Fibroblast of pulmonary artery (primary cell): ENCODE measurements at places on chromosomes 1 and 21.

DNA sequence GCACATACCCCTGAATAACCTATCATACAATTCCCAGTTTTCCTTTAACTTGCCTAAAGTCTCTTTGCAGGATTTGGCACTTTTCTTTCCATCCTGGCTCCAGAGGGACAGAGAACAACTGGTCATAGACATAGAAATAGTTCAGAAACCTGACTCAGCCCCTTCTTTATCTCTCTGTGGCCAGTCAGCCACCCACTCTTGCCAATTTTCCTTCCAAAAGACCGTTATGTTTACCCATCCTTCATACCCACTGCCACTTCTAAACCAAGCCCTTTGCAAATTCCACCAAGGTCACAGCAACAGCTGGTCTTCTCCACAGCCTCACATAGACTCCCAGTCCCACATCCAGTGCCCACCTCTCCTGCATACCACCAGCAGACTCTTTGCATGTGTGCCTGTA lies 127.2 kb upstream of the FGGY start:
- peak; percentile 65 for DNase-seq

DNA sequence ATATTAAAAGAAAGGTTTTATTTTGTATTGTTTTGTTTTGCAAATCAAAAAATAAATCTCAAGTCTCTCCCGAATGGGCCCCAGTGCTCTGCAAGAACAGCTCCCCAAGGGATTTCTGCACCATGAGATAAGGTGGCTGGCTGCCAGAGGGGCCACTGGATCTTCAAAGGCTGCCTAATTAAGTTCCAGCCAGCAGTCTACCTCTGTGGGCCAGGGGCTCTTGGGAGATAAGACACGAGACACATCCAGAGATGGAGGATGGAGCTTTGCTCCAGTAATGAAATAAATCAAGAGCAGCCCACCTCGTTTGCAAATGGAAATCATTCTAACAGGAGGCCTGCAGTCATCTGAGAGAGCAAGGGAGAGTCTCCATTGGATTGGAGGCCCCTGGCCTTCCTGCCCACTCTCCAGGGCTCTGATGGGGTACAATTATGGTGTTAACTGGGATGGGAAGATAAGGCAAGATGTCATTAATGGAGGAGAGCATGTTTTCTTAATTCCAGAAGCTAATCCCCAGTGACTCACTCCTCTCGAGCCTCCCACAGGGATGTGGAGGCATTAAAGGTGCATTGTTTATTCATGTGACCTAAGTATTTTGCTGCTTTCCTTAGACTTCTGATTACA lies 155.2 kb upstream of the KAZN start:
- no peak for DNase-seq

DNA sequence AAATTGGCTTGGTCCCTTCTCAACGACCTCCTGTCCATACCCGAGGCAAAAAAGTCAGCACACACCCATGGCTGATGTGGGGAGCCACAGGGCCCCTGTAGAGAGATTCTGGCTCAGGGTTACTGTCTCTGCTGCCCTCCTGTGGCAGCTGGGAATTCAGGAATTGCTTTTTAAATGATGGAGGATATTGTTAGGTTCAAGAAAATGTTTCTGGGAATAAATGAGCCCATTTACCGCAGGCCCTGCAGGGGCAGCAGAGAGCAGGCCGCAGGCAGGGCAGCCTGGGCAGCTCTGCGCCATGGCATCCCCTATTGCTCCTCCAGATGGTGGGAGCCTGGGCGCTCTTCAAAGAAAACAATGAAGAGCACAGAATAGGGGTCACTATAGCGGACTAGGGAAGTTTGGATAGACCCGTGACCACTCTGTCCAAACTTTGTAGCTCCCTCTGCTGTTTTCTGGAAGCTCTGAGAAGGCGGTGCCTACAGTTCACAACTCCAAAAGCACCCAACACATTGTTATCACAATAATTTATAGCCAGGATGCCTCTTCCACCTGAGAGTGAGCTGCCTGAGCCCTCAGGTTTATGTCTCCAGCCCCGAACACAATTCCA lies 201.1 kb downstream of the BACH1 start:
- peak; percentile 33 for DNase-seq

DNA sequence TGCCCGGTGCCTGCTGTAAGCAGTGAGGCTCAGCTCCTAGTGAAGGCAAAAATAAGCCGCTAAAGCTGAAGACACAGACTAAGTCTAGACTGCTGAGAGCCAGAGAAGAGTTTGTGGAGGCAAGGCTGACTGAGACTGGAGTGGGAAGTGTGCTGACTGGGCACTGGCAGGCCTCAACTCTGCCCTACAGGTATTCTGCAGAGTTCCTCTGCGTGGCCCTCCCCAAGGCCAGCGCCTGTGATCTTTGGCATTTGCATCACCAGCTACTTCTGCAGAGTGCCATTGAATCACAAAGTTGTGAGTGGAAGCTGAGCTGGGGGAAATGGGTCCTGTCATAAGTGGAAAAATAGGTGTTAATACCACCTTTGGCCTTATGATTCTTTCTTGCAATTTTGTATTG lies 905.7 kb downstream of the PLA2G4A start:
- no peak for DNase-seq

DNA sequence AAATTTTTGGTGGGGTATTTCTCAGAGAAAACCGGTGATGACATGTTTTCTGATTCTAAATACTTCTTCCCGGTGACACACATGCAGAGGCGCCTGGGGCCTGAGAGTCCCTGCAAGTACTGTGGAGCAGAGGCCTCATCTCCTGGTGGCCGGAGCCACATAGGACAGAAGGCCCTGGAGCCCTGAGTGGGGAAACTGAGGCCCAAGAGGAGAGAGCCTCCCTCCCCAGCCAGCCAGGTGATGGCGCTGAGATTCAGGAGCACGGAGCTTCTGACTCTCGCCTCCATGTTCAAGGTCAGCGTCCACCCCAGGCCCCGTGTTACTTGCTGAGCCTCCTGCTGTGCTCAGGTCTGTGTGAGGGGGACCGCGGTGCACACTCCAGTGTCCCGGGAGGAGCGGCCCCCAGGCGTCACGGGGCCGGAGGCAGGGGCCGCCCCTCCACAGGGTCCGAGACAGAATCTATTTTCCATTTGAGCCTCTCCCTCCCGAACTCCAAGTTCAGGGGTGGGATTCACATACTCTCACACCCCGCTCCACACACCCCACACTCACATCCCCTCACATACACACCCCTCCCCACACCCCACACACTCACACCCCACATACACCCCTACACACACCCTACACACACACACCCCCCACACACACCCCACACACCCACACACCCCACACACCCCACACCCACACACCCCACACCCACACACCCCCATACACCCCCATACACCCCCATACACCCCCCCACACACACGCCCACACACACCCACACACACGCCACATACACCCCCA lies 43.8 kb downstream of the SLX9 start:
- DNase-seq, result peak; percentile 9

GRCh38 chr1:173190101-173190936 lies 16.8 kb downstream of the TNFSF4 start:
- peak; percentile 90 for DNase-seq

- DNase-seq, result no peak
Measured at GRCh38 chr1:70764747-70765146, 282.9 kb downstream of the PTGER3 start.

DNA sequence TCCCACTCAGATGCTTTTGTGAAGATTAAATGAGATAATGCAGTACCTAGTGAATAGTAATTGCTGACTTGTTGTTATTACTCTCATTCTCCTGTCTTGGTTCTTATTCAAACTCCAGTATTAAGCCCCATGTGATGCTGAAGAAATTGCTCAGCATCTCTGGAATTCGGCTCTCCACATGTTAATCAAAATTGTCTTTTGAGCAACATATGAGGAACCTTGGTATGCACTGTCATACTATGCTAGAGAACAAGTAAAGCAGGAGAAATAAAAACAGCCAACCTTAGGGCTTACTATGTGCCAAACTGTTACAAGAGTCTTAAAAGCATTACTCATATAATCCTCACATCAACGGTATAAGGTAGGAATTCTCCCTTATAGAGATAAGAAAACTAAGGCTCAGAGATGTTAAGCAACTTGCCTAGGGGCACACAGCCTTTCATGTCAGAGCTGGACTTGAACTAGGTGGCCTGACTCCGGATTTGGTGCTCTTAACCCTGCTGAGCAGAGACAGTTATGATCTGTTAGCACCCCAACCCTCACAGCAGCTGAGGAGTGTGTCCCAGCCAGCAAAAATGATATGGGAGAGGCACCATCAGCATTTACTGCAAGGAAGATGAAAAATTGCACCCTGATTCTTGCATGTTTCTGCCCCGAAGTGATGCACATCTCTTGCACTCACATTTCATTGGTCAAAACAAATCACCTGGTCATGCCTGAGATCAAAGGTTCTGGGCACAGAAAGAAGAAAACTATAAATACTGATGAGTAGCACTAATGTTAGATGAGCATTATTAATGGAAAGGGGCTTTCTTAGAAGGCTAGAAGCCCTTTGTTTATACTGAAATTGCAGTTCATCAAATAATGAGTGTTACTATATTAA lies 102.3 kb downstream of the OMA1 start:
- DNase-seq, result no peak

GRCh38 chr1:33878392-33878791 lies 14.5 kb downstream of the HMGB4 start:
- no peak for DNase-seq

GRCh38 chr1:170967042-170967910 lies 31.9 kb downstream of the MROH9 start:
- peak; percentile 72 for DNase-seq

DNA sequence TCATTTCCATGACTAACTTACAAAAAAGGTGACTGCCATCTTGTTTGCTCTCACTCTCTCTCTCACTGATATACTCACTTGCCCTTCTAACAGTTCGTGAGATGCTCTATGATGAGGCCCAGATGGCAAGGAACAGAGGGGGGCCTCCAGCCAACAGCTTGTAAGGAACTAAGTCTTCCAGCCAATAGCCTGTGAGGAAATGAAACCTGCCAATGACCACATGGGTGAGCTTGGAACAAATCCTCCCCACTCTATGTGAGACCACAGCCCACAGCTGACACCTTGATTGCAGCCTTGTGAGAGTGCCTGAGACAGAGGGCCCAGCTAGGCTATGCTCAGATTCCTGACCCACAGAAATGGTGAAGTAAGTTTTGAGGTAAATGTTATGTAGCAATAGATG lies 153.7 kb downstream of the HHIPL2 start:
- DNase-seq, result no peak
